Stromal cell of bone marrow (primary cell): ENCODE measurements at places on chromosomes 12 and 14.

DNA sequence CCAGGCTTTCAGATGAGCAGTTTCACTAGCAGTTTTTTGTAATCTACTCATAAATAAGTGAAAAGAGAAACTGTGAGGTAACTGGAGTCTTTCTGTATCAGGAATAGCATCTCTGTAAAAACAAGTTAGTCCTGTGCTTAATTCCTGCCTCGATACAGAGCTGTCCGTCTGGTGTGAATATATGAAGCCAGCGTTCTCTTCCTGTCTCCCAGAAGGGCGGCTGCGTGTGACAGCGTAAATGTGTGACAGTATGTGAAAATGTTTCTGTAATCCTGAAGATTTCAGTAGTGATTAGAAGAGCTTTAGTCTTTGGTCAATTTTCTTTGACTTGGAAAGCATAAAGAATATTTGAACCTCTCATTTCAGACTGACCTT lies 150.3 kb downstream of the FBXL14 start:
- DNase-seq = no peak

- no peak for DNase-seq
These were observed 513.4 kb downstream of the MED13L start for GRCh38 chr12:115763982-115764621.

DNA sequence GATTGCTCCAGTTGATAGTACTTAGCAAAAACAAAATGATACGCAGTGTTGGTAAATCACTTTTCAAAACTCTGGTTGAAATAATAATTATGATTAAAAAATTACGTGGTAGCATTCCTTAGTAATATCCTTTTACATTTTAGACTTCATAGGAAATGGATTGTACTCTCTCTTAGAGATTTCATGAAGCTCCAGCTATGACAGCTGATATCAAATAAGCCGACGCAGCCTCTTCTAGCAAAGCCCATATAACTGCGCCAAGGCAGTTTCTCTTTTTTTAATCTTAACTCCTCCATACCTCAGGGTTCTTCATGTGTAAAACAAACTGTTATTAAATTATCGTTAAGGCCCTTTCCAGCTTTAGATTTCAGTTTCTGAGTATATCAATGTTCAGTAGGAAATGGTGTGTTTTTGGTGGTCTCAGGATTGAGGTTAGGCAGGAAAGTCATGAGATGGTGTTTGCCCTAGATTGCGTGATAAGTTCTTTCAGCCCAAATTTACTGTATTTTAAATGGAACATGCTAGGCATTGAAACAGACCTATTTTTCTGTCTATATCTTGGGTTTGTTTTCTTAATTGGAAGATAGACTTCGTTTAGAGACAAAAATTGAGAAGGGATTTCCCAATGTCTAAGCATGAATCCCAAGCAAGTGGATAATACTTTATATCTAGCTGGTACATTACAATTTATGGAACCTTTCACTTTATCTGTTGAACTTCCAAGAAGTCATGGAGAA lies 902 bp upstream of the CFL2 start:
- DNase-seq = no peak

GRCh38 chr14:91654836-91655235 lies 77.0 kb downstream of the CATSPERB start:
- no peak for DNase-seq
